Activated T-helper 1 cell treated with anti-CD3 and anti-CD28 coated beads, Interleukin-2, amount 50 U/mL, for 16 hours (primary cell): ENCODE measurements at places on chromosomes 1 and 21.

- DNase-seq = no peak
These were observed 464.1 kb downstream of the ADGRL2 start for GRCh38 chr1:82264802-82265201.

DNA sequence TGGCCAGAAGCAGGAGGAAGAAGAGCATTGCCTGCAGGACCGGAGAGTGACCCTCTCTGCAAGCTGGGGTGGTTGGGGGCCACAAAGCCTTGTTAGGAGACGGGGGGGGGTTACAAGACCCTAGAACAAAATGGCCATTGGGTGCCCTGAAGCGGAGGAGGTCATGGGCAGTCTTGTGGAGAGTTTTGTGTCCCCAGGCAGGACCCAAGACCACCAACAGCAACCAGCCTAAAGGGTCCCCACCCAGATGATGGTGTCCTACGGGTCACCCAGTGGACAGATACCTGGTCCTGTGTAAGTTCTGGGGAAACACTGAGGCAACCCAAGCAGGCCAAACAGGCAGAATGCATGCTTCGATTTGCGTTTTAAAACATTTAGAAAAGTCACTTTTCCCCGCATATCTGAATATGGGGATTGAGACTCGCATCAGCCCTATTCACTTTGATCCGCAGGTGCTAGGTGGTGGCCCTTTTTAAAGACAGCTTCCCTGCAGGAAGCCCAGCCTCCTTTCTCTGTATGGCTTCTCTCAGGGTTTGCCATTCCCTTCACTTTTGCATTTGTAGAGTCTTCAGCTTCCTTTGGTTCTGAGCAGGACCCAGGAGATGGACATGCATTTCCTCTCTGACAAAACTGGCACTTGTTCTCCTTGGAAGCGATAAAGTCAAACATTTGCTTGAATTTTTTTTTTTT lies 21.1 kb downstream of the GNG4 start:
- DNase-seq = no peak

GRCh38 chr1:8011016-8011415 lies 15.1 kb downstream of the ERRFI1 start:
- DNase-seq = no peak

GRCh38 chr1:26300578-26301275 lies 5.7 kb downstream of the UBXN11 start:
- DNase-seq = no peak

GRCh38 chr1:63917571-63918417 lies 144.0 kb downstream of the ROR1 start:
- DNase-seq = no peak

DNA sequence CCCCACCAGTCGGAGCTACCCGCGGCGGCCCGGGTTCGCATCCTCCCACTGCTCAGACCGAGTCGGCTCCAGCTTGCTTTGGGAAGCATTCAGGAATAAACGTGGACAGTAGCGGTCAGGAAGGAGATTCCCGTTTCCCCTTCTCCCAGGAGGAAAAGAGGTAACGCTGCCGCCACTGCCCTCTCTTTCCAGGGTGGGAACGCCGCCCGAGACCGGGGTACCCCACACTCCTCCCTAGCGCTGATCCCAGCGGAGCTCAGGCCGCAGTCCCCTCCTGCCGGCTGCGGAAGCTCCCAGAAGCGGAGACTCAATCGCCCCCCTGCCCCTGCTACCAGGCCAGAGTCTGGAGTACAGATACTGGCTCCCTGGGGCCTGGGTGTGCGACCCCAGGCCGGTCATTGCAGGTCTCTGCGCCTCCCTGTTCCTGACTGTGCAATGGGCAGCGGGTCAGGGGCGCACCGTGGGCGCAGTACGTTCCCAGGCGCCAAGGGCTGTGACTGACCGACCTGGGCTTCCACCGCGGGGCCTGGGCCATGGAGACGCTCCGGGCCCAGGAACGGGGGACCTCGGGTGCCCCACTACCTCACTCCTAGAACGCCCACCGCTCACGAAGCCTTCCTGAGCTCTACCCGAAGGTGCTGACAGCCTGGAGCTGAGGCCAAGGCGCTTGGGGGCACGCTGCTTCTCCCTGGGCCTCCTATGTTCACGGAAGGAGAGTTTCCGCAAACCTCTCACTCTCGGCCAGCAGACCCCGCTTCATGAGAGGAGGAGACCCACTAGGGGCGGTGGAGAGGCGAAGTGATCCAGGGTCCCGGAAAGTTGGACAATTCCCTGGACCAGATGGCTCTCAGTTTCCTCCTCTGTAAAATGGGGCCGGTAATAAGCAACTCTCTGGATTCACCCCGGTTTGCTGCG lies 7.8 kb downstream of the DMRTA2 start:
- DNase-seq = no peak

GRCh38 chr1:245198748-245199516 lies 44.1 kb downstream of the KIF26B start:
- no peak for DNase-seq

- no peak for DNase-seq
These were observed 104.6 kb downstream of the ZSCAN20 start for GRCh38 chr1:33576821-33577599.

GRCh38 chr1:91784616-91785015 lies 101.3 kb downstream of the TGFBR3 start:
- DNase-seq = no peak

DNA sequence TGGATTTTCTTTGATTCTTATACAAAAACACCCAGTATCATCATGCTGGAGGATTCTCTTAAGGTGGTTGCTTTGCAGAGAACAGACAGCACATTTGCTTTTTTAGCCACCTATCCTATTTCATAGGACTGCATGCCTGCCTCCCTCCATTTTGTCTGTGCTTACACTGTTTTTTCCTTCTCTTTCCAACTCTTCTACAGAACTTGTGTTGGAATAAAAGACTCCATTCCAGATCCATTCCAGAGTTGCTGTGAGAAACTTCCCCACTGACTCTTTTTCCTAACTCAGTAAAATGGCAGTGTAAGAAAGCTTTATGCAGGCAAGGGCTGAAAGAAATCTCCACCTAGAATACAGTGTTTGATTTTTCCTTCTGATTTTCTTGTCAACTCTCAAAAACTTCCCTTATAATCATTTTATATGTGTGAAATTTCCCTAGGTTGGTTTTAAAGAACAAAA lies 5.2 kb upstream of the ARID1A start:
- no peak for DNase-seq

- DNase-seq = no peak
These were observed 25.1 kb downstream of the NENF start for GRCh38 chr1:212457740-212458338.

GRCh38 chr21:33109574-33110339 lies 39.8 kb downstream of the OLIG1 start:
- no peak for DNase-seq

DNA sequence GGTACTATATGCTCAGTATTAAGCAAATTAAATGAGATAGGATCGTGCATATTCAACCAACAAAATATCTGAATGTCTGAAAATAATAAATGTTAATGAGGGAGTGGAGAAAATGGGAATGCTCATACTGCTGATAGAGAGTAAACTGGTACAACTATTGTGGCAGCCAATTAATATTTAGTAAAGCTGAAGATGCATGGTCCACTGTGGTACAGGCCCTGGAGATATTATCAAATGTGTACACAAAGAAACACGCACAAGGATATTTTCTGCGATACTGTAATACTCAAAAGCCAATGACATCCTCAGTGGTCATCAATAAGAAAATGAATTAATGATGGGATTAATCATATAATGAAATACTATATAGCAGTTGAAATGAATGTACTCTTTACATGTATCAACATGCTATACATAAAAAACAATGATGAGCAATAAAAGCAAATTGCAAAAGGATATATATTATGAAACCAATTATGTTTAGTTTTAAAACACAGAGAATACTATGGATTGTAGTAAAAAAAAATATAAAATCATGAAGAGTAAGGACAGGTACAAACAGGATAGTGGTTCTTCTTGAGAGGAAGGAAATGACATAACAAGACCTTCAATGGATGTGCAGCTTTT lies 25.0 kb downstream of the MRPL39 start:
- no peak for DNase-seq

- no peak for DNase-seq
These were observed 154.0 kb downstream of the CLEC20A start for GRCh38 chr1:178342745-178343144.

DNA sequence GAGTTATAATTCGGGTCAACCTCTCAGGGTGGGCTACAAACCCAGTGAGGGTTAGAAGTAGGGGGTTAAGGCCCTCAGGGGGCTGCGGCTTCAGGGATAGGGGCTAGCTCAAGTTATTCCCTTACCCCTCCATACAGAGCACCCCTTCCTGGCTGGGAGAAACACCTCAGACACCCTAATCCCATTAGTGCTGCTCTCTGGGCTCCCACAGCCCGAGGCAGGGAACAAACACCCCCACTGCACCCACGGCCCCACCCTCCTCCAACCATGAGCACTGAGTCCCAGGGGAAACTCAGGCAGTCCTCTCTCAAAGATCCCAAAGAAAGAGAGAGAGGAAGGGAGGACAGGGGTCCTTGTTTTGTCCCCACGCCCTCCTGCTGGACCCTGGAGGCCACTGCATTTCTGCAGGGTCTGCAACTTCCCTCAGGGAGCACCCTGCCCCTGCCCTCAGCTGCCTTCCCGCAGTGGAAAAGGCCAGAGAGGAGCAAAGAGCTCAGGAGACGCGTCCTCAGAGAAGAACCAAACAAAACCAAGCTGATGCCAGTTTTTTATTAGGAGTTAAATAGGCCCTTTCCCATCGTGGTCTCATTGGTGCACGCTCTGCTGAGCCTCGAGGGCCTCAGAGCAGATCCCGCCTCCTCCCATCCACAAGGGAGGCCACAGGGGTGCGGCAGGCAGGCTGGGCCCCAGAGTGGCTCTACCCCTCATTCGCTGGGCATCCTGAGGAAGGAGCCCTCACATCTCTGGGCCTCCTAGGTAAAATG lies 1.4 kb upstream of the S100A4 start:
- DNase-seq = no peak

DNA sequence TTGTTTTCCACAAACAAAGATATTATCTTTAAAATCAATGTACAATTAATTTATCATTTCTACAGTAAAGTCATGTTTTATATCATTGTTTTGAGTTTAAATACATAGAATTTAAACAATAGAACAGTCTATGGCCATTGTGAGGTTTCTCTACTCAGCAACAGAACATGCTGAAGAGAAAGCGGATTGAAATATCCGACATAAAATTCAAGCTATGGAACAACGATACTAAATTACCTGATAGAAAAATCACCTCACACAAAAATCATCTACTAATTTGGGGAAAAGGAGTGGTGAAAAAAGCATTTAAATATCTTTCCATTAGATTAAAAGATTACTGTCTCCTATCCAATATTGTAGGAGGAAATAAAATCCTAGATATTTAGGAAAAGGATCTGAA lies 12.6 kb downstream of the CDKN2C start:
- no peak for DNase-seq

DNA sequence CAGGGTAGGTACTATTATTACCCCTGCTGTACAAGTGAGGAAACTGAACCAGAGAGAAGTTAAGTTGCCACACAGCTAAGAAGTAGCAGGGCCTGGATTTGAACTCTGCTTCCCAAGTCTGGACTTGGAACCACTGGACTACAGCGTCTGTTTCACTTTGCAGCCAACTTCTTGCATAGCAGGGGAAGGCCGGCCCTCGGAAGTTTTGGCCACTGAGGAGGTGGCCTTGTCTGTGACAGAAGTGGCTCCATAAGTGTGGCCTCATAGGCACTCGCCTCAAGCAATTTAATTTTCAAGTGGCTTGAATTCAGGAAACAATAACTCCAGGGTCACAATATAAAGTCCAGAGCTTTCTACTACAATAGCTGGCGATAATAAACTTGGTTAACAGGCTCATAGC lies 41.4 kb downstream of the PLEKHA6 start:
- no peak for DNase-seq

- no peak for DNase-seq
These were observed 135.4 kb downstream of the HMCN1 start for GRCh38 chr1:185869590-185869989.

- DNase-seq = no peak
These were observed 11.2 kb downstream of the FNBP1L start for GRCh38 chr1:93459126-93459525.

DNA sequence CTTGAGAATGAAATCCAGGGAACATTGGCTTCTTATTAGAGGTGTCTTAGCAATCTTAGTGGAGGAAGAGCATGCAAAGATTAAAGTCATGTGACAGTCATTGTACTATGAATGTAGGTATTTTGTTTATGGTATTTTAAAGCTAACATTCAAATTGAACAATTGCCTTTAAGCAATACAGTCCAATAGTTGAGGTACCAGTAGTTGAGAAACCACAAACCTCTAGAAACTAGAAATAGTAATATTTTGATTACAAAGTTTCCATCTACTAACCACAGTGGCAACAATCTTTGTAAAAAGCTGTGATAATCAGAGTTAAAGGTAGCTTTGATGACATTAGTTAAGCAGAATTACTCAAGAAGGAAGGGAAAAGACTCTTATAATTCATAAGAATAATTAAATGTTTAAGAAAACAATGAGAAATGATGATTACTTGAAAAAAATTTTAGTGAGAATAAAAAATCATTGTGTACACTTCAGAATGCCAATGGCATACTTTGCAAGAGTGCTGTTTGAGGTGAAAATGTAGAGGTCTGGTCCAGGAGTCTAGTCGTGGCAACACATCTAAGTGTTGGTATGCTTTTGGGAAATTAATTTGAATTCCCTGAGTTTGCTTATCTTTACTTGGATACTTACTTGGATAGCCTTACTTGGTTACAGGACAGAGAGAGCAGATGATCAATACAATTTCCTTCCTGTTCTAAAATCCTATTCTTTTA lies 104.9 kb upstream of the PTGFR start:
- no peak for DNase-seq

GRCh38 chr1:28037946-28038345 lies 50.5 kb downstream of the EYA3 start:
- no peak for DNase-seq

DNA sequence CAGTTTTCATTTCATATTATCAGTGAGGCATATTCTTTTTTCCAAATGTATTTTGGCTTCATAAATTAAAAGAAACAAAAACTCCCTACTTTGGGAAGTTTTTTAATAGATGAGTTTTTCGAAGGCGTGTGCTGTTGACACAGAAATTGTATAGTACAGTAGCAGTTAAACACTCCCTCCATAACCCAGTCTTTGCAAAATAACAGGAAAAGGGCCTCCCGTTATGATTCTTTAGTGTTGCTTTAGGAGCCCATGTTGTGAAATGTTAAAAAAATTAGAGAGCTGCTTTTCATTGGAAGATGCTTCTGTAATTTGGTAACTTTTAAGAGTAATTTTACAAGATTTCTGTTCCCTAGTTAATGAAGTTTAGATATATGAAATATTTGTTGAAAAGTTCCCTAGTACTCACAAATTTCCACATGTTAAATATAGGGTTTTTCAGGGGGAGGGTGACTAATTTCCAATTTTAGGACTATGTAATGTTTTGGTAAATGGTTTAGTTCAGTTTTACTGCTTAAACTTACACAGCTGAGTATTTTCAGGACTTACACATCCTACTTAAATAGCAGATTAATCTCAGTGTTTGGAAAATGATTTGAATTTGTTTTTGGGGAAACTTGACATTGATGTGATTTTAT lies 2.0 kb downstream of the CAMSAP2 start:
- no peak for DNase-seq

DNA sequence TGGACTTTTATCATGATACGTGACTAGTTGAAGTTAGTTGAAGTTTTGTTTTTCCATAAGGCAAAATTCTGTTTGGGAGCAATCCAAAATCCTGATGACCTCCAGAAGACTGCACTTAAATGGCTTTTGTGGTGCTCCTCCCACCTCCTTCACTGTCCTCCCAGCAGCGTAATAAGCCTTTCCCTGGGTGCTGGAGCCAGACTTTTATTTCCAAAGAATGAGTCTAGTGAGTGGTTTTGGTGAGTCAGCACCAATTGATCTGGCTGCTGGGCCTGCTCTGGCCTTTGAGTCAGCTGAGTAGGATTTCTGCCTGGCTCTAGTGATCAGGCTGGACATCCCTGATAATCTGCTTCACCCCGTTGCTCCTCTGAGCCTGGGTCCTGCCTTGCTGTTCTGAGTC lies 21.7 kb upstream of the KCND3 start:
- no peak for DNase-seq
